Astrocyte (in vitro differentiated cells and primary cell): ENCODE measurements at places on chromosomes 3 and 15. TPM values are rescaled to one million over a fixed set of nuclear protein-coding genes. Genes with fewer than 3 reads are reported as not detected.

Gene ACKR4
- not detected in 2 replicates for total RNA-seq

Gene MYO1E
- total RNA-seq = 227 and 244 TPM in 2 replicates

Gene DGKG
- 0.36 and 0.64 TPM in 2 replicates for total RNA-seq

Gene CACNA1D
- total RNA-seq = 0.41 and 0.55 TPM in 2 replicates

Gene CCR1
- total RNA-seq = 0.20 and 0.41 TPM in 2 replicates

Gene ZNF774
- 1.2 and 3.3 TPM in 2 replicates for total RNA-seq

Gene CPN2
- not detected in 2 replicates for total RNA-seq

Gene ZDHHC19
- 0.41 TPM in 1 of 2 replicates, not detected in the other for total RNA-seq

Gene TMC3
- total RNA-seq = 0.22 and 0.52 TPM in 2 replicates

Gene FBN1
- 210 and 298 TPM in 2 replicates for total RNA-seq

Gene FANCD2OS
- not detected in 2 replicates for total RNA-seq

Gene ACTRT3
- 3.3 and 3.7 TPM in 2 replicates for total RNA-seq

Gene UBA7
- 18.9 and 26.2 TPM in 2 replicates for total RNA-seq

Gene SUMF1
- 17.4 and 22.2 TPM in 2 replicates for total RNA-seq

Gene ZNF80
- not detected in 2 replicates for total RNA-seq
